ENCODE measurements at places on chromosomes 7 and 10. TPM values are rescaled to one million over a fixed set of nuclear protein-coding genes. Genes with fewer than 3 reads are reported as not detected.

Gene IL2RA
- not detected for total RNA-seq

Gene MRC1
- total RNA-seq: 3.4 TPM

Gene CYP3A4
- total RNA-seq: not detected

Gene MOGAT3
- not detected for total RNA-seq

Gene PSAP
- total RNA-seq: 1,611 TPM

Gene OPN4
- total RNA-seq: not detected

Gene CC2D2B
- total RNA-seq: 2.7 TPM

Gene PODXL
- 68.9 TPM for total RNA-seq

Gene NPY4R
- total RNA-seq: not detected

Gene WDR86
- 5.1 TPM for total RNA-seq

Gene C10orf62
- 0.98 TPM for total RNA-seq
